Karpas-422 (cell line): ENCODE measurements at places on chromosomes 13 and 19. TPM values are rescaled to one million over a fixed set of nuclear protein-coding genes. Genes with fewer than 3 reads are reported as not detected.

The GNG7 gene
- 0.19 and 1.3 TPM in 2 replicates for total RNA-seq

The ZNF541 gene
- not detected in 2 replicates for total RNA-seq

DNA sequence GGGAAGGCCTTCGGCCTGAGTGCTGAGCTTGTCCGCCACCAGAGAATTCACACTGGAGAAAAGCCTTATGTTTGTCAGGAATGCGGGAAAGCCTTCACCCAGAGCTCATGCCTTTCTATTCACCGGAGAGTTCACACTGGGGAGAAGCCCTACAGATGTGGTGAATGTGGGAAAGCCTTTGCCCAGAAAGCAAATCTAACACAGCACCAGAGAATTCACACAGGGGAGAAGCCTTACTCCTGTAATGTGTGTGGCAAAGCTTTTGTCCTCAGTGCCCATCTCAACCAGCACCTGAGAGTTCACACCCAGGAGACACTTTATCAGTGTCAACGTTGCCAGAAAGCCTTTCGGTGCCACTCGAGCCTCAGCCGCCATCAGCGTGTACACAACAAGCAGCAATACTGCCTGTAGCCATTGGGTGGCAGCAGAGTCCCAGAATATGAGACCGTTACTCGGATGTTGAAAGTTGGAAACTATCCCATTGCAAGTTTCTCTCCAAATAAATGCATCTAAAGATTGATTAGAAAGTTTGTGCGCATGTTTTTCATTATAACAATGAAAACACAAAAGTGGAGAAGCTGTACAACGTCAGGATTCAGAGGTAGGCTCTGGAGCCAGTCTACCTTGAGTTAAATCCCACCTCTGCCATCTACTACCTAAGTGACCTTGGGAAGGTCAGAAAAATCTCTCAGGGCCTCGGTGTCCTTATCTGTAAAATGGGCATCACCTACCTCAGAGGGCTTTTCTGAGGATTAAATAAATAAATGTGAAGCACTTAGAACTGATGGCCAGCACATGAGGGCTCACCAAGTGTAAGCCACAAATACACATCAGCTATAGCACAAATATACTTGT lies 21.1 kb downstream of the ZNF473 start:
- peak; percentile 78 for DNase-seq

DNA sequence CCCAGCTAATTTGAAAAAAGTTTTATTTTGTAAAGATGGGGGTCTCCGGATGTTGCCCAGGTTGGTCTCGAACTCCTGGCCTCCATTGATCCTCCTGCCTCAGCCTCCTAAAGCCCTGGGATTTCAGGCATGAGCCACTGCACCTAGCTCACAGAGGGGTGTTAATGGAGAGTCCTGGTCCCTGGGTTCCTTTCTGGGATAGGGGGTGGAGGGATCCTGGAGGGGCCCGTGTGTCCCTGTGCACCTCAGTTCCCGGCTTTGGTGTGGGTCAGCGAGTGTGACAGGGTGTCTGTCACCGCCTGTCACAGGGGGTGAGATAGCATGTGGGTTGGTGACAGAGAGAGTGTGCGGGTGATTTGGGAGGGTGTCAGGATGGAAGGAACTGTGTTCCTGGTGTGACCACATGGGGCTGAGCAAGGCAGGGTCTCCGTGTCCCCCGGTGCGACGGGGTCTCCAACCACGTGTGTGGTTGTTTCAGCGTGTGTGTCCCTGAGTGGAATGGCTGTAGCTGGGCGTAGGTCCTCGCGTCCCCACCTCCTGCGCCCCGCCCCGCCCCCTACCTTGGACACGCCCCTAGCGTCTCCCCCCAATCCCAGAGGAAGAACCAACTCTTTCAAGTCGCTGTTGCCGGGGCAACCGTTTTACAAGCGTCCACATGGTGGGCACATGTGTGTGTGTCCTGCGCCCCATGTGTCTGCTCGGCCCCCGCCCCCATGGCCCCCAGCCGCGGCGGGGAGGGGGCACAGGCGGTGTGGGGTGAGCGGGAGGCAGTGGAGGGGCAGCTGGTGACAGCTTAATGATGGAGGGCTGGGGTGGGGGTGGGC lies 2.9 kb upstream of the NRTN start:
- no peak for DNase-seq

DNA sequence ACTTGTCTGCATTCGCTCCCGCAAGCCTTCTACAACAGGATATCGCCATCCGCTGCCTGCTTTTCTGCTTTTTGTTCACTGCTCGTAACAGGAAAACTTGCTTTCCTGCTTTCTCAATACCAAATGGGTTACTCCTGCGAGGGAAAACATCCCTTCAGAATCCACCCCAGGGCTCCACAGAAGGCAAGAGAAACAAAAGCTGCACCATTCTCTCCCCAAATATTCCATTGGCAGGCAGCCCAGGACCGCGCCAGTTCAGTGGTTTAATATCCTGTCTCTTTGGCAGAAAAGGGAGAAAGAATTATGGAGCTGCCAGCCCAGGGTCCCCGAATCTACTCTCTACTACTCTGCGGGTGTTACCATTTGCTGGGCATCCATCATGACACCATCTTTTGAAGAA lies 84.7 kb upstream of the DOCK9 start:
- no peak for DNase-seq

DNA sequence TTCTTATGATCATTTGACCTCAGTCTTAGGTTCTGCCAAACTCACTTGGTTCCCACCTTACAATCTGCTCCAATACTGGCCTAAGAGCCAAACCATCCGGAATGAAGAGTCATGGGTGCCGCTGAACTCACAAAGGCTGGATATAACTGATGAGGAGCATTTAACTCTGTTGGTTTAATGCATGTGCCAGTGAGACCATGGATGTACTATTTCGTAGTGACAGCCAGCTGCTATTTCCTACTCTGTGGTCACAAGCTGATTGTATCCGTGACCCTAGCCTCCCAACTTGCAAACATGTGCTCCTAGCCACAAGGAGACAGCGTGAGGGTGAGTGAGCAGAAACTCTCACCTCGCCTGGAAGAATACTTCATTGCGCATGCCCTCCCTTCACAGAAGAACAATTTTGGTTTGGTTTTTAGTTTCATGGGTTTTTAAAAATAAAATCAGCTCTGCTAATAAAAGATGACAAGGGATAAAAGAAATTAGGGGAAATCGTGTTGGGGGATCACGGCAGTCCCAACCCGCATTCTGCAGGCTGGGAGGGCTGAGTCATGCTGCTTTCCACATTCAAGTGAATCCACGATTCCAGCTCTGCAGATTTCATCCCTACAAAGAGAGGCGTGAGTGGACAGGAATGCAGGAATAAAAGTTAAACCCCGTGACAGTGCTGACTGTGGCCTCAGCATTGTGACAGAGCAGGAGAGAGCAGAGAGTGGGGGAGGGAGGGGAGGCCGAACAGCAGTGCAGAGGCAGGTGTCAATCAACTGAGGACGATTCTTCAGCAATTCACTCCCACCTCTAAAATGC lies 66.8 kb upstream of the RAP2A start:
- DNase-seq: no peak
